ENCODE measurements at places on chromosomes 7 and 10. TPM values are rescaled to one million over a fixed set of nuclear protein-coding genes. Genes with fewer than 3 reads are reported as not detected.

Gene ARMC3
- total RNA-seq = 0.65 TPM

Gene IGF2BP3
- total RNA-seq = 25.1 TPM

Gene BEND7
- total RNA-seq = 14.5 TPM

Gene INSYN2A
- 2.0 TPM for total RNA-seq

Gene SUGCT
- 1.2 TPM for total RNA-seq

Gene TFR2
- 2.6 TPM for total RNA-seq

Gene CFAP69
- 3.2 TPM for total RNA-seq

Gene SPDYE2B
- not detected for total RNA-seq

Gene SPDYE8
- total RNA-seq = not detected

Gene SORCS3
- not detected for total RNA-seq

Gene NUTM2E
- 0.39 TPM for total RNA-seq

Gene STEAP2
- 5.4 TPM for total RNA-seq

Gene IPMK
- total RNA-seq = 3.4 TPM

Gene CALML5
- total RNA-seq = not detected

Gene TMEM236
- total RNA-seq = 0.08 TPM

Gene FMC1
- total RNA-seq = 24.7 TPM

Gene SVIL
- 23.9 TPM for total RNA-seq

Gene HOXA10
- total RNA-seq = 8.6 TPM

Gene PRKG1
- not detected for total RNA-seq

Gene CALHM2
- 4.9 TPM for total RNA-seq
